ENCODE measurements at places on chromosomes 11 and 22. TPM values are rescaled to one million over a fixed set of nuclear protein-coding genes. Genes with fewer than 3 reads are reported as not detected.

HEPHL1 gene
- not detected for polyA plus RNA-seq

CARD18 gene
- not detected for polyA plus RNA-seq

CASP5 gene
- not detected for polyA plus RNA-seq

SLC22A9 gene
- polyA plus RNA-seq = not detected

NCAM1 gene
- polyA plus RNA-seq = 87.9 TPM
